ENCODE measurements at places on chromosomes 1 and 21.

DNA sequence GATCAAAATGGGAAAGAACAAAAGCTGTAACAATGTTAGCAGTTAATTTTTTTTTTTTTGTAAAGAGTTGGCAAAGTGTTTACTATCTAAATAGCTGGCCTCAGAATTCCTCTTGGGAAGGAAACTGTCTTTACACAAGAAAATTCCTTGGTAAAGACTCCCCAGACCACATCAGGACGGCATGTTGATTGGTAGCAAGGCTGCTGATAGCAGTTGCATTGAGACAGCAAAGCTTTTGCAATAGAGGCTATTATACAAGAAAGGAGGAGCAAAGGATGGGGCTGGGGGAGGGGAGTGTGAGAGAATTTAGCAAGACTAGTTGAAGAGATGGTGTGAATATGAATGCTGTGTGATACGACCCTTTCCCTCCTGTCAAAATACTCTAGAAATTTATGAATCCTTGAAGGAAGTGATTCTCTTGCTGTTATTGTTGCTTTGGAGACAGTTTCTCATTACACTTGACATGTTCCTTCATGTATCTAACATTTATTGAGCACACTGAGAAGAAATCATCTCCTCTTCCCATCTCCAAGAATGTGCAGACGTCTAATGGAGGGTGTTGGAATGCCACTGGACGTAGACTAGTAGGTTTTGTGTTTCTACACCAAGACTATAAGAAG lies 355.6 kb downstream of the SIPA1L2 start:
- DNase-seq = no peak

DNA sequence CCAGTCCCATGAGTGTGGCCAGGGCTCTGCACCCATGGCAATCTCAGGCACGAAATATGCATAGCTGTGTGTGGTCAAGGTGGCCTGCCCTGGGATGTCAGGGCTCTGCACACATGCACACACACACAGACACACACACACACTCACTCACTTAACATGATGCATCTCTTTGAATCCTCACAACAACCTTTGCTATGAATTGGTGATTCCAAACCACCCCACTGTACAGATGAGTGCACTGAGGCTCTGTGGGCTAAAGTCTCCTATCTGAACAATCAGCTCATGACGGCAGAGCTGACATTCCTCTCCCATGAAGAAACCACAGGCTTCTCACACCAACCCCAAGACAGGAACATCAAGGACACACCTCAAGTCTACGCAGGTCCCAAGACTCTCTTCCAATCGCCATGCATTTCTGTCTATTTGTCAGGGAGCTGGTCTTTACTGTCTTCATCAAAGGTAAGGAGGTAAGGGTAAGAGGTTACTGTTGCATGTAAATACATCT lies 131.6 kb downstream of the ETS2 start:
- DNase-seq = no peak

GRCh38 chr1:40305871-40306270 lies 11.2 kb downstream of the COL9A2 start:
- no peak for DNase-seq

DNA sequence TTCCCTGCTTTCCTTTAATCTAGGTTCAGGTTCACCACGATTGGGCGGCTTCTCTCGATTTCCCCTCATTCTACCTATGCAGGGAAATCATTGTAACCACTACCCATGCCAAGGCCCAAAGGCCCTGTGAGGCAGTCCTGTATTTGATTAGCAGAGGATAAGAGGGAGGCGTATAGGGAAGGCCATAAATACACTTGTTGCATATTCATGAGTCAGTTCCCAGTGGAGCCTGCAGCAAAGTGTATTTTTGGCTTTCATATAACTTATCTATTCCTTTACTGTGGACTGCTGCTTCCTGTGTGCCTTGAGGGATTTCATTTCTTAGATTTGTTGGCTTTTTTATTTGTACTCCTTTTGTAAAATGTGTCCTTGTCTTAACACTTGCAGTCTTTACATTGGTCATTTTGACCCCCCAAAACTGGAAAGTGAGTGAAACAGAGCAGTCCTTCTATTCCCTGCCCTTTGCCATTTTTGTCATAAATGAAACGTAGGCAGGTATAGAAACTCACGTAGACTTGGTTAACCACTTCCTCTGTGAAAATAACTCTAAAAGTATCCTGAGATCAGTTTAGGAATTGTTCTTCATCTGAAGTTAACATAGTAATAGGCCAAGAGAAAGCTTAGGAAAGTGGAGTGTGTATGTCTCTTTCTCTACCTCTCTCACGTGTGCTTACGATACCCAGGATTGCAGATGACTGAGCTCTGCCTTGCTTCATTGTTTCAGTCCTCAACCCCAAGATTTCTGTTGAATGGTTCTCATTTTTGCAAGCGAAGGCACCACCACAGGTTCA lies 19.6 kb upstream of the KCNQ4 start:
- no peak for DNase-seq

- no peak for DNase-seq
Observed at GRCh38 chr1:162475539-162476185, 22.0 kb upstream of the UHMK1 start.

- no peak for DNase-seq
Observed at GRCh38 chr1:87673309-87673708, 344.6 kb downstream of the LMO4 start.

DNA sequence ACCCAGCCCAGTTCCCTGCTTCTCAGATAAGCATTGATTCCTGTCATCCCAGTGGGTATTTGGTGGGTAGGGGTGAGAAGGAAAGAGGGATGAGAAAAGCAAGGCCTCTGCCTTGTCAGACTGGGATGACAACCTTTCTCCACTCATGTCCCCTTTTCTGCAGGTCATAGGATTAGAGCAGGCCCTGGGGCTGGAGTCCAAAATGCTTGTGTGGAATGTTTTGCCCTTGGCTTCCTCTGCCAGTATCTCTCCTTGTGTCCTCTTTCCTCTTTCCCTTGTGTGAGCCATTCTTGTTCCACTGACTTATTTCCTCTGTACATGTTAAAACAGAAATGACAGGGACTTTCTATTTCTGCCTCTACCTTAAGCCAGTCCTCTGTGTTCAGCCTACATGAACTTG lies 4.1 kb downstream of the ATP2B4 start:
- DNase-seq = peak; percentile 7

DNA sequence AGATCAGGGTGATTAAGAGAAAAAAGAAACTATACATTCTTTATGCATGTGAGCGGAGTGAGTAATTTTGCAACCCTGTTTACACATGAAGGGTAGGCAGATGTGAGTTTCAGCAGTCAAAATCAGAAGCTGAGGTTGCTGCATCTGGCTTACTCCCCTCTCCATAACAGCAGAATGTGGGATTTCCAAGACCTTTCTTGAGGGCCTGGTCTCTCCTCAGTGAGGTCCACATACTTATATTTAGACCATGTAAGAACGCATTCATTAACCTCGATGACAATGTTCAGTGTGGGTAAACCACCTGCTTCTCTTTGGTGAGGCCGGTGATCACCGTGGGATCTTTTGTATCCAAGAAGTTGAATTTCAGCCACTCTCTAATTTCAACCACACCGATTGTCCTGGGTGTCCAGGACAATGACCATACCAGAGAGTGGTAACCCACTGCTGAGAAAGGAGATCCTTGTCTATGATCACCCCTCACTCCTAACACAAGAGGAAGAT lies 18.7 kb upstream of the RAP1A start:
- no peak for DNase-seq

DNA sequence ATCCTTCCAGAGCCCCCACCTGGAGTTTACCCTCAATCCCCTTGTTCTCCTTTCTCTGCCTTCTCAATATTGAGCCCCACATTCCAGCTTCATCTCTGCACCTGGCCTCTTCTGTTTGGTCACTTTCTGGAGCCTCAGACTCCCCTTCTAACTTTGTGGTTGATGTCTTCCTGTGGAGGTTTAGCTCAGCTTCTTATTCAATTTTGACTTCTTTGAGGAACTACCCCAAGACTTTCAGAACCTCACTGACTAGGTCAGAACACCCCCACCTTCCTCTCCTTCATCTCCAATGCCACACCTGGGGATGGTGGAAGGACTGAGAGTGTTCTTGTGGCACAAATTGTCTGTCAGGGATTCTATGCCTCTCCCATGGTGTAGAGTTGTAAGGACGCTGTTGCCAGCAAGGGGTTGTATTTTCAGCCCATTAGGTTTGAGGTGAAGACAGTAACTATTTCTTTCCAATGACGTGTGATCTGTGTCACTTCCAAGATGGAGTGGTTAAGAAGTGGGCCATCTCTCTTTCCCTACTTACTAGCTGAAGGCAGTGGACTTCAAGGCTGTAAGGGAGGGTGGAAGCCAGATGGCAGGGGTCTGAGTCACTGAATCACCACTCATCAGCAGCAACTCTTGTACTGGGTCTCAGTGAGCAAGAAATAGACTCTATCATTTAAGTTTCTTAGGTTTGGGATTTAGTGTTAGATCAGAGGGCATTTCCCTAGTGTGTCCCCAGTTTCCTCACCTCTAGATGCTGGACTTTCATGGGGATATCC lies 80.6 kb downstream of the PAPPA2 start:
- DNase-seq = no peak

DNA sequence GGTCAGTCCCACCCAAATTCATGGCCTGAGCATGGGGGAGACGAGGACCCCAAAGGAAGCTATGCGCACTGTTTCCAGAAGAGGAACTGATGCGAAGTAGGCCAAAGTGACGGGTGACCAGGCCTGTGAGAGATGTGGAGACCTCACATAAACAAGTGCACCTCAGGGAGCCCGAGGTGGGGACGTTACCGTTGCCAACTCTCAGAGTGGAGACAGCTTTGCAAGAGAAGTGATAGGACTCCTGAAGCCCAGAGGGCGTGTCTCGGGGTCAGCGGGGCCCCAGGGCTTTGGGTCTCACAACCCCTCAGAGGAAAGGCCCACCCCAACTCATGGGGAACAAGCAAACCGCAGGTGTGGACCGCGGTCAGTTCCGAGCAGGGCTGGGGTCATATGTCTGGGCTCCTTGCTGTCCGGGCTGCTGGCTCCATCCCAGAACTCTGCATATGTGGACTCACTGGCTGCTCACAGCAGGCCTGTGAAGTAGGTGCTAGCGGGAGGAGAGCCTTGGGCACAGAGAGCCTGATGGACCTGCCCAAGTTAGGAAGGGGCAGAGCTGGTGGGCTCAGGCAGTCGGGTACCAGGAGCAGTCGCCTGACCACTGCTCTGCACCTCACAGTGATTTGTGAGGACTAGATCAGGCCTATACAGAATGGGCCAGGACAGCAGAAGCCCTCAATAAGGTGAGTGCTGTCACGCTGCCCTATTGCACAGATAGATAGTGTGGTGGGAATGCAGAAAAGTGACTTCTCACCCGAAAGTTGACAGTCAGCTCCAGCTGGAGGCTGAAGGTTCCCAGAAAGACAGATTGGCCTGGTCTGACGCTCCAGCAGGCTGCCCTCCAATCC lies 26.2 kb downstream of the STUM start:
- DNase-seq = no peak

DNA sequence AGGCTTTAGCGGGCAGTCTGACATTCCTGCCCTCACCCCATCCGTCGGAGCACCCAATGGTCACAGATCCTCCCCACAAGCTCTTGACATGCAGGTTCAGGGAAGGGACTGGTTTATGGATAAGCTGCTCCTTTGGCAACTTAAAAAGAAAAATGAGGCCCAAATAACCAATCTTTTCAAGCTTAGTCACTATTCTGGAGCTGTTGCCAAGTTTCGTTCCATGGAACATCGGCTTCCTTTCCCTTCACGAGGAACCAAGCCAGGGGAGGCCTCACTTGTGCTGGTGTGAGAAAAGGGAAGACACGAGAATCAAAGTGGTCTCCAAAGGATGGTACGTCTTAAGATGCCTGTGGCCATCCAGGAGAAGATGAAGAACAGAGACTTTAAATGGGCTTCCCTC lies 46.1 kb upstream of the LPAR3 start:
- no peak for DNase-seq

- no peak for DNase-seq
Observed at GRCh38 chr1:71548398-71548890, 467.6 kb upstream of the ZRANB2 start.

DNA sequence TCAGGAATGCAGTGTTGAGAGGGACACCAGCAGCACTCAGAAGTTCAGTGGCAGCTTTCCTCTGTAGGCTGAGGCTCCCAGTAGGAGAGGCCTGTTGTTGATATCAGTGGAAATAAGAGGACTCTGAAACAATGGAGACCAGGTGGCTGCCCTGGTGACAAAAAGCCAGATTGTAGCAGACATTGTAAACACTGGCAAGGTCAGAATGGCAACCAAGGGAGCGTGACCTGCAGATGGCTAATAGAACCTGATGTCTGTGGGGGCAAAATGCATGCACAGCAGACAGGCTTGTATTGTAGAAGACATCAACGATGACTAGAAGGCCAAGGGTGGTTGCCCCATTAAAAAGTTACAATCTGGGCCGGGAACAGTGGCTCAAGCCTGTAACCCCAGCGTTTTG lies 53.1 kb upstream of the GPR37L1 start:
- DNase-seq = no peak

DNA sequence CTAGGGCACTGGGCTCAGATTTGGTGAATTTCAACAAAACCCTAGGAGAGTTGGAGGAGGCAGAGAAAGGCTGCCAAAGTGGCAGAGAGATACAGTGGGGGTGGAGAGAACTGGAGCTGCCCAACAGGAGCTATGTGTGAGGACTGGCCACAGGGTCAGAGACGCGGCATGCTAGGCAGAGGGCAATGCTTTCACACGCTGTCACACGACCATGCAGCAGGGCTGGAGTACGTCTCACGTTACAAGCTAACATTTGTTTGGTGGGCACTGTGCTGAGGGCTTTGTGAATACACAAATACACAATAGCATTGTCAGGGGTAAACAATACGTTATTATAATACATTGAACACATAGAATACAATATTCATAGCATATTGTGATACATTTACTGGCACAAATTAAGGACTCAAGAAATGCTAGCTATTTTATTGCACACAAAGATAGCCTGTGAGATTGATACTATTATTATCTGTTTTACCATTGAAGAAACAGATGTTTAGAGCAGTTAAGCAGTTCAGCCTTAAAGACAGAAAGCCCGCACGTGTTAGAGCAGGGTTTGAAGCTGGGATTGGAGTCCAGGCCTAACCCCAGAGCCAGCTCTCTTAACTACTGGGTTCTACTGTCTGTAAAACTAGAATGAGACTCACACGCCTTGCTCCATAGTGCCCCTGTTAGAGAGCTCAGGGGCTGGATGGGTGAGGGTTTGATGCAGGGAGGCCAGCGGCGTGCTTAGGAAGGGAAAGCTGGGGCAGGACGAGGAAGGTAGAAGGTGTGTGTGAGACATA lies 4.5 kb downstream of the RAB7B start:
- DNase-seq = no peak

- peak; percentile 11 for DNase-seq
Observed at GRCh38 chr1:162627662-162628296, 4.5 kb upstream of the DDR2 start.

DNA sequence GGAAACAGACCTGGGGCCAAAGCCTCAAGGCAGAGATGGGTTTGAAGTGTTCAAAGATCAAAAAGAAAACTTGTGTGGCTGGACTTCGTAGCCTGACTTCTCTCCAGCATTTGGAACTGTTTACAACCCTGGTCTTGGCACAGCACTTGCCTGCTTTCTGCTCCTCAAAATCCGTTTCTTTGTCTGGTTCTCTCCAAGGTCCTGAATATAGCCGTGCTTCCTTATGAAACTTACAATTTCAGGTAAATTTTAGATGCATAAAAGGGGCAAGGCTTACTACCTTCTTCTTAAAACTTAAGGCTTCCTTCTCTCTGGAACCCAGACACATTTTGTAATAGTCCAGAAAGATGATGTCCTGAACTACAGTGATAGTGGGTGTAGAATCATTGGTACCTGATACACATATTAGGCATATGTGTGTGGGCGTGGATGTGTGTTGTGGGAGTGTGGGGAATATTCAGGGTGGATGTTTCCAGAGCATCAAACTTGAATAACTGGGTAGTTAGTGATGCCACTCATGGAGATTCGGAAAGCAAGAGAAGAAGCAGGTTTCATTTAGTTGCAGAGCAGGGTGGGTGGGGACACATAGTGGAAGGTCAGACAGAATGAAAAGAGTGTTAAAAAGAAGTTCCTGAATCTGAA lies 26.4 kb upstream of the FAM78B start:
- no peak for DNase-seq
